T-helper 1 cell (primary cell): ENCODE measurements at places on chromosomes 2 and 18.

DNA sequence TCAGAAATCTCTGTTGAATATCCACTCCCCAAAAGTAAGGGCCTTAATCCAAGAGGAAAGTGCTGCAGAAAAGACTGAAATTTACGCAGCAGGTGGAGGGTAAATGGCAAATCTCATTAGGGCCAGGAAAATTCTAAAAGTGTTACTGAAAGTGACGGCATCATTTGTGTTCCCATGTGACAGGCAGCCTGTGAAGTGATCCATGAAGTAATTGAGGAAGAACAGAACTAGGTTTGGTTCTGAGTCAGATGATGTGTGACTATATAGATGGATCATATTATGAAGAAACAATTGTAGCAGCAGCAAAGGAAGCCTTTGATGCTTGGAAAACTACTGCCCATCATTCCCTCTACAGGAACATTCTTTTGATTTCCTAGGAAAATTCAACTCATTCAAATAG, 401.2 kb downstream of the TGIF1 start:
- no peak for DNase-seq

DNA sequence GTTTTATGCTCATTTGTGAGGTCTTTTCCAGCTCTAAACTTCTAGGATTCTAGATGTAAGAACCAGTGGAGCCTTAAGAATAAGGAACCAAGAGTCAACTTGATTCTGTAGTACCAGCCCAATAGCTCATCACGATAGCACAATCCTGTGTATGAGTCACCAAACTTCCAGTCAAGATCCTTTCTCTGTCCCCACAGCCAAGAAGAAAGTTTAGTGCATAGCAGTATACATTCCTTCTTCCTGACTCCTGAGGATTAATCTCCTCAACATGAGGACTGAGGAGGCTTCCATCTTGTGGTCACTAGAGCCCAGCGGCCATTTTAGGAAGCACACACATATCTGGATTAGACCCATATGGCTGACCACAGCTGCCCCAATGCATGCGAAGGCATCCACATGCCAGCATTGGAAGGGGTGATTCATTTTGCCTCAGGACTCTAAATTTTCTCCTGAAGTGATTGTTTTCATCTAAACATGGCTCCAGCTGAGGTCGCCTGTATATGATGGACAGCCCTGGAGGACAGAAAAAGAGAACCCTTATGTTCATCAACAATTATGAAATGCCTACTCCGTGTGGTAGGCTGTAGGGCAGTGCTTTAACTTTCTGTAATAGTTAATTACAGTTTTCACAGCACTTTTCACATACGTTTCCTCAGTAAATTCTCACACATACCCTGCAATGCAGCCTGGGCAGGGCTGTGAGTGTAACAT, 53.5 kb downstream of the RASGRP3 start:
- DNase-seq: no peak

- DNase-seq: no peak
These were observed 574 bp upstream of the EML4 start for GRCh38 chr2:42168459-42169099.

GRCh38 chr2:179691235-179691634, 170.2 kb downstream of the ZNF385B start:
- DNase-seq: no peak

DNA sequence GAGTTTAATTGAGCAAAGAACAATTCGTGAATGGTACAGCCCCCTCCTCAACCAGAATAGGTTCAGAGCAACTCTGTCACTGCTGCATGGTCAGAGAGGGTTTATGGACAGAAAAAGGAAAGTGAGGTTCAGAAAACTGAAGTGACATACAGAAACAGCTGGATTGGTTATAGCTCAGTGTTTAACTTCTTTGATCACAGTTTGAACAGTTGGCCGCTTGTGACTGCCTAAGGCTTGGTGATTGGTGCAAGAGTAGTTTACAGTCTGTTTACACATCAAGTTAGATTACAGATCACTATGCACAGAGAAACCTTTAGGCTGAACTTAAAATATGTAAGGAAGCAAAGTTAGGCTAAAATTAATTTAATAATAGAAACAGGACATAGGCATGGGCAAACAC, 459.2 kb downstream of the KCNJ3 start:
- DNase-seq: no peak

DNA sequence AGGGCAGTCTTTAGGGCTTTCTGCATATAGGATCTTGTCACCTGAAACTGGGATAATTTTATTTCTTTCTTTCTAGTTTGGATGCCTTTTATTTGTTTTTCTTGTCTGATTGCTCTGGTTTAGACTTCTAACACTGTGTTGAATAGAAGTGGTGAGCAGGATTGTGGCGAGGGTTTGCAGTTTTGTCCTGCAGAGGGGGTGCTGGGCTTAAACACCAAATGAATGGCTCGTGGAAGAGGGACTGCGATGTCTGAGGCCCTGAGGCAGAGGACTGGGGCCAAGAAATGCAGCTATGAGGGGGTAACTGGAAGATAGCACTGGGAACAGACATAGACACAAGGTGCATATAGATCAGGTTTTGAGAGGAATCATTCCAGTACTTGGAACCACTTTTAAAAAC, 20.5 kb downstream of the UBE2F start:
- no peak for DNase-seq

DNA sequence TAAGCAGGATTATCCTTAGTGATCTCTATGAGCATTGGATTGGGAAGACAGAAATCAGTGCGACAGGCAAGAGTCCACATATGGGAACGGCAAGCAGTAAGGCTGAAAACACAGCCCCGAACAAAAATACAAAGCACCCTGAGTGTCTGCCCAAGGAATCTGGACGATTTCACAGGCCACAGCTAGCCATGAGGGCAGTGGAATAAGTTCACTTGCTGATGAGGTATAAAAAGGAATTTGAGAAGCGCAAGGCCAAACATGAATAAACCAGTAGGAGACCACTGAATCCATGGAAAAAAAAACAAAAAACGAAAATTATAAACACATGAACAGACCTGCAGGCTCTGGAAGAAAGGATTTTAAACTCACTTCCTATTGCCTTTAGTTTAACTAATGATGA, 24.3 kb downstream of the WDSUB1 start:
- DNase-seq: no peak

DNA sequence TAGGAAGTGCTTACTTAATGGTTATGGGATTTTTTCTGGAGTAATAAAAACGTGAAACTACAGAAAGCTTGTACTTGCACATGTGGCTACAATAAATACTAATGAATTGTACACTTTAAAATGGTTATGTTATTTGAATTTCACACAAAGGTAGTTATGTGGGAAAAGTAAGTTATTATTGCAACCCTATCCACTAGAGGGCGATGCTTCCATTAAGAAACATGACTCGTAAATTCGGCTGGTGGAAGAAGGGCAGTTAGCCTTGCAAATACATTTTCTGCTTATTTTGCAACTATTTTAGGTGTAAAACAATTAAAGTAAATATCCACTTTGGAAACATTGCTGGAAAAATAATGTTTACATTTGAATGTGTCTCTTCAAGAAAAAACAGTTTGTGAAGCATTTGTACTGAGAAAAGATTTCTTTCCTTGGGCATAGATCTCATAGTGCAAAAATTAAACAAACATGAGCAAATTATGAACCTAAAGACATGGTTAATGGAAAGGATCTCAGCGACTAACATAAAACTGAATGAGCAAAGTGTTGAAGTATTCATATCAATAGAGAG, 68.1 kb upstream of the CSRNP3 start:
- DNase-seq: peak; percentile 40

GRCh38 chr2:128293870-128294455, 24.7 kb downstream of the HS6ST1 start:
- DNase-seq: no peak

DNA sequence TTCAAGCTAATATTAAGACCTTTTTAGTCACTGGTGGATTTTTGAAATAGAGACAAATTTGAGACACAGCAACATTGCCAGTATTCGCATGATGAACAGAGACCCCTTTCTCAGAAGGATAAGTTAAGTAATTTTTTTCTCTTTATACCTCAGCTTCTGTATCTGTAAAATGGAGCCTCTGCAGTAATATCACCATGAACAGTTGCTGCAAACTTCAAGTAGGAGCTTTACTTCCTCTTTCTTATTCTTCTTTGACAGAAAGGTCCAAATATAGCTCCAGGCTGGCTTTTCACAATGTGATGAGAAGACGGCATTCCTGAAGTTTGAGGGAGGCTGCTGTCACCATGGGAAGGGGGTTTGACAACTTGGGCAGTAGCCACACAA, 158.7 kb downstream of the TDRD15 start:
- DNase-seq: no peak

DNA sequence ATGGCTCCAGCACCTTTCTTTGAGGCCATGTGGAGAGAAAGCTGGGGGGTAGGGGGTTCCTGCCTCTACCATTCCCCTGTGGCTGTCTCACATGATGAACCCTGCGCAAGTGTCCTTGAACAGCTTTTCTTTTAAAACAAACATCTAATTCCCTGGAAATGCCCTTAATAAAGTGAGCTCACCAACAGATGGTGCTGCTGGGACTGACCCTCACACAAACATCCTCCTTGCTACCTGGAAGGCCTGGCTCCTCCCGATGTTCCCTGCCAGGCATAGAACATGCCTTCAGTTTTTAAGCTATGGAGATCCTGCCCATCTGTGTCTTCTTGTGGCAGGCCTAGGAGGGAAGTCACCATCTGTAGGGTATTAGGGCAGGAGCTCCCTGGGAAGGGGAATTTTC, 60.7 kb upstream of the GATA6 start:
- DNase-seq: no peak

DNA sequence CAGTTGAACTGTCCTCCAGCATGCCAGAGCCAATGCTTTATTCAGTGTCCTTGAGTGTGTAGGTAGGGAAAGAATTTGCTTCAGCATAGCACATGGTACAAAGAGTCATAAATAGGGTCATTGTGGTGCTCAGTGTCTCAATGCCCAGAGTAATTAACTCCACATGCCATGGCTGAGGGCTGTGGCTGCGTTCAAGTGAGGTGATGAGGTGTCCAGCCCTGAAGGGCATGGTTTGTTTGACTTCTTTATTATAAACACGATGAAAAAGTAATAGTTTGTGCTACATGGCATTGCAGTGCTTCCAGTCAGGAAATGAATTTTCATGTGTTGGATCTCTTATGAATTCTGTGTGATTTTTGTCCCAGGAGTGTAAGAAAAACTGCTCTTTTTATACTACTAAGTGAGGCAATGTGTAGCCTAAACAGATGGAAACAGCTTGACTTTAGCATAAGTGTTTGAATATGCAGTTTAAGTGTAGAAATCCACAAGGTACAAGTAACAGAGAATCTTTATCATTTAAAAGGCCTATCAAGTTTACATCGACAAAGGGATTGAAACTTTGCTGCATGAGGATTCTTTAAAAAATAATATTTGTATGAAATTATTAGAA, 507.9 kb upstream of the CDH2 start:
- DNase-seq: no peak

DNA sequence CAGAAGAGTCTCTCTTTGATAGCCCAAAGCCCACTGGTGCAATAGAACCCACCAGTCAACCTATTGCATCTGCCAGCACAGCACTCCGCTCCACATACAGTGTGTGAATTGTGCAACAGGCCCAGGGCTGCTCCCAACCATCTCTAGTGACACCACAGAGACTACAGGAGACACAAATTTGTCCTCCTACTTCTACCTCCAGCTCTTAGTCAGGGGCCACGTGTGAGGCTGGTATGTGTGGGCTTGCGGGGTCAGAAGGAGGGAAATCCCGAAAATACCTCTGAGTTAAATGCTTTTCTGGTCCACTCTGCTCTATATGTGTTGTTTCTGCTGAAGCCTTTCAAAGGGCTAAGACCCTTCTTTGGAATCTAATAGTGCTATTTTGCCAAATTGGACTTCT, 18.0 kb downstream of the DGUOK start:
- no peak for DNase-seq

DNA sequence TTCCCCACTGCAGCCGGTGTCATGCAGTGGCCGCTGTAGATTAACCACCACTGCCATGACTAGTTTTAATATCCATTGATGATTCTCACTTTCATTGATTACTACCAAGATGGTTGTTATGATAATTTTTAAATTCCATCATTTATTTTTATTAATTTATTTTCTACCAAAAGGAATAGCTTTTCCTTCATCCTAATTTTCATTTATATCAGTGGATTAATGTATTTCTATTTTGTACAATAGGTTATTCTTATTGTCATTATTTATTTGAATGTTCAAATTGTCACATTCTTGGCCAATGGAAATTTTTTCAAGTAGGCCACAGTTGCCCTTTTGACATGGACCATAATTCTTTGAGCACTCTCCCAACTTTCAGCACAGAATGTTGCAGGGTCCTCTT, 374.9 kb upstream of the VWC2L start:
- DNase-seq: no peak

DNA sequence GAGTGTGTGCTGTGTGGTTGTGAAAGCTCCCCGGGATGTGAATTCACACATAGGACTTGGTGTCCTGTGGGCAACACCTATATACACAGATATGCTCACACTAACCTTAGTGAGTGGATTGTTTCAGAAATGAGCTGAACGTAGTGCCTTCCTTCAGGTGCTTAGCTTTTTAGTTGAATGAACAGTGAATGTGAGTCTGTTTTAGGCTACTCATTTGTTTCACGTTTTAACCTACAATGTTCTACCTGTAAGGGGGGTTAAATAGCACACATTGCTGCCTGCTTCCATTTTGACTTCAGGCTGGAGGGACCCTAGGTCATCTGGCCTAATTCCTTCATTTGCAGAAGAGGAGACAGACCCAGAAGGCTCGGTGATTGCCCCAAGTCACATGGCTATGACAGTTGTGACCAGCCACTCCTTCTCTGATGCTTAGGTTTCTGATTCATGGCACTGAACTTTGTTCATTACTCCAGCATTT, 1.0 kb downstream of the PLEK start:
- no peak for DNase-seq

DNA sequence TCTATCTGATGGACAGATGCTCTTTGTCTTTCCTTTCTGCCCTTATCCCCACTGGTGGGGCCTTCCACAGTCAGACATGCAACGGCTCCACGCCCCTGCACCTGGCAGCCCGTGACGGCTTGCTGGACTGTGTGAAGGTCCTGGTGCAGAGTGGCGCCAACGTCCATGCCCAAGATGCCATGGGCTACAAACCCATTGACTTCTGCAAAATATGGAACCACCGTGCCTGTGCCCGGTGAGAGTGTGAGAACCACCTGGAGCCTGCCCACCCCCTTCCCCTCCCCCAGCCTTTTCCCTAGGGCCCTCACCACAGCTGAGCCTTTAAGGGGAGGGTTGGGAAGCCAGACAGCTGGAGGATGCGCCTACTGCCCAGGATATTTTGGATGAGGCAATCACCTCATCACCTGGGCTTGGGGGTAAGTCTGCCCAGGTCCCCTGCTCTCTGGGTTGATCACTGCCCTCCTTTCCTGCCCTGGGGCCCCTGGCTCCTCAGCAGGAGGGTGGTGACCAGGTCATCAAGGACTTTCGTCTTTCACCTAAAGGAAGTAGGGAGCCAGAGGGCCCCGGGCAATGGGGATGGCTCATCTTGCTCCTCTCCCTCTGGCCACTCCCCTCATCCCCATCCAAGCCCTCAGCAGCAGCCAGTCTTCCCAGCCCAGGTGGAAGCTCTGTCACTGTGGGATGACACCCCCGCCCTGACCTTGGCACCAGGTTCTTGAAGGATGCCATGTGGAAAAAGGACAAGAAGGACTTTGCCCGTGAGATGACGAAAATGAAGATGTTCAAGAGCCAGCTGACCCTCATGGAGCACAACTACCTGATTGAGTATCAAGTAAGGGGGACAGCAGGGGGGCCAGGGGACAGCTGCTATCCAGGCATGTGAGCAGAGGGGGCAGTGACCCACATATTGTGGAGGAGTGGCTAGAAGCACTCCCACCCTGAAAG, 3.7 kb downstream of the ANKRD53 start:
- DNase-seq: no peak
